Right kidney (tissue), 9 donors: ENCODE measurements at places on chromosomes 3 and 15.

DNA sequence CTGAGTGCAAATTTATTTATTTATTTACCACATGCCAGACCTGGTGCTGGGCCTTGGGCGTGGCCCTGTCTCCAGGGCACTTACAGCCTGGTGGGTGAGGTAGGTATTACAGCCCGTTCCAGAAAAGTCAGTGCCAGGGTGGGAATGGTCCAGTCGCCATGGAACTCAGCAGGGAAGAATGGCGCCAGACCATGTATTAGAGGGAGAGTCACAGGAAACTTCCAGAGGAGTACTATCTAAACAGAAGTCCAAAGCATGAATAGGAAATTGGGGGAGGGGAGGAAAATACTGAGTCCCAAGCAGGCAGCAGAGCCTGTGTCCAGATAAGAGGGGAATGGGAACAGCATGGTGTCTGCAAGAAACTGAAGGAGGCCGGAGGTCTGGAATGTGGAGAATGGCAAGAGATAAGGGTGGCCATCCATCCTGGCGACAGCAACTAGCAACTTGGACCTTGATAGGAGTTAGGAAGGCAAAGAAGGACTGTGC is 27.0 kb downstream of the SH3BP5 start:
- no peak for DNase-seq

GRCh38 chr15:60859996-60860494 is 369.1 kb downstream of the RORA start:
- no peak for DNase-seq

- DNase-seq: no peak
Measured at GRCh38 chr15:62141643-62142588, 23.2 kb downstream of the C2CD4B start.

DNA sequence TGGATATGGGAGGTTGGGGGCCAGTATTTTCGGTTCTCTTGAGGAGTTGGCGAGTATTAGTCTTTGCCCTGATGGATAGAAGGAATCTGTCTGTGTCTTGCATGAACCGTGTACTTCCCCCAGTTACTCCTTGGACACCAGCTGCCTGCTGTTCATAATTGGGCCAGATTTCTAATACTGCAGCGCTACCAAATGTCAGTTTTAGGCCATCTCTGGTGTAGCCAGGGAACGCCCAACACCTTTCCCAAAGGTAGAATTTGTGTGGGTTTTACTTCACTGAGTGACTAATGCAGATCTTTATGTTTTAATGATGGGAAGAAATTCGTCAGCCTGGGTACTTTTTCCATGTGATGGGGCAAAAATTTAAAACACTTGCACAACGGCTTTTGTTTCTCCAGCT is 18.4 kb downstream of the FLNB start:
- no peak for DNase-seq

DNA sequence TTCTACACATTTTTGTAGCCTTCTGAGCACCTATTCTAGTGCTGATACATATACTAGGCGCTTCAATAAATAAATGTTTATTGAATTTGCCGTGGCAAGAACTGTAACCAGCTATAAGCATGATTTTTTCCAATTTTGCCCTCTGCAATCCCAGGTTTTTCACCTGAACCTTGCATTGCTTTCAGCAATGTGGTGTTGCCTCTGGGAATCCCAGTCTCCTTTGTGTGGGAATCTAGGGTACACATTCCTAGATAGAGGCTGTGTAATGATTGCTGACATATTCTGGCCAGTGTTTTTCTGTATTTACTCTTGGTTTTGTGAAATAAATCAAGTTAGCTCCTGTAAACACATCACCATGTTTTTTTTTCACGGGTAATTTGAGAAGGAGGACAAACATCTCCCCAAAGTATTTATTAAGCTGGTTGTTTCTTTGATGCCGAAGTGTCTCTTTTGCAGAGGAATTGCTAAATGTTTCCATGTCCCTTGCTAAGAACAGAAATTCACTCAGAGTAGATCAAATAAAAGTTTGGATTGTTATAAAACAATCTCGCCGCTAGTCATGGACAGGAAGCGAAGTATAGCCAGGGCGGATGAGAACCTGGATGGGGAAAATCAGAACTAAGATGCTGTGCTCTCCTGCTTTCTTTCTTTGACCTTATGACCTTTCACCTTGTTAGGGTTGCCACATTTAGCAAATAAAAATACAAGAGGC is 1.2 kb downstream of the CFAP91 start:
- DNase-seq: peak; percentile 52

DNA sequence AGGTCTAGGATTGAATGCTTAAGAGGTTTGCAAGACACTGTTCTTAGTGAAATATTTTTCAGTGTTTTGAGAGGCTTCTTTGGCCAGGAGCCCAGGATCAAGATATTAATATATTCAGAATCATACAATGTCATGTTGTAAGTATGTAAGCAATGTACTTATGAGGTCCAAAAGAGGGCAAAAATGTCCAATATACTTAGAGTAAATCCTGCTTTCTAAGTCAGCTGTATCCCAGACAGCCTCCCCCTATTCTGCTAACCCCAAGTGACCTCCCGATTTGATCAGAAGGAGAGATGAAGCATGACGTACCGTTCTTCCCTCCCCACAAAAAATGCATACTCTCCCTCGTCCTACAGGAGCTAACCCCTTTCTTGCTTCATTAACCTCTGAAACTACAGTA is 70.9 kb downstream of the CHAC1 start:
- no peak for DNase-seq
